Cardiac septum (tissue), 1 donor: ENCODE measurements at places on chromosomes 2 and 18. TPM values are rescaled to one million over a fixed set of nuclear protein-coding genes. Genes with fewer than 3 reads are reported as not detected.

GRCh38 chr2:107669335-107669734 lies 157.4 kb upstream of the RGPD4 start:
- DNase-seq = no peak

- no peak for DNase-seq
Measured at GRCh38 chr18:54532962-54533361, 58.1 kb upstream of the DYNAP start.

- no peak for DNase-seq
Measured at GRCh38 chr2:196370381-196370780, 199.0 kb upstream of the STK17B start.

DNA sequence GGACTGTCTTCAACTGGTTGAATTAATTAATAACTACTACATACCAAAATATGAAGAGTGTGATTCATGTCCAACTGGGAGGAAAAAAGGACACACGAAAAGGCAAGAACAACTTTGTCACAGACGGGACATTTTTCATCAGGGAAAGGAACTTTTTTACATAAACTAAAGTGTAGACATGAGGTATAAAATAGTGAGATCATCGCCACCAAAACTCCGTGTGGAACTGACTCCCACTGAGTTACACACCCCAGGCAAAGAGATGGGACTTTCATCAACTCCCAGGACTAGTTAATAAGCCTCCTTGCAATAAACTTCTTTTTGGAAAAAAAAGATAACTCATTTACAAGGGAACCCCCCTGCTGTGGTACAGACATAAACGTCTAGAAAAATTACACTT lies 12.9 kb upstream of the NMI start:
- no peak for DNase-seq

DNA sequence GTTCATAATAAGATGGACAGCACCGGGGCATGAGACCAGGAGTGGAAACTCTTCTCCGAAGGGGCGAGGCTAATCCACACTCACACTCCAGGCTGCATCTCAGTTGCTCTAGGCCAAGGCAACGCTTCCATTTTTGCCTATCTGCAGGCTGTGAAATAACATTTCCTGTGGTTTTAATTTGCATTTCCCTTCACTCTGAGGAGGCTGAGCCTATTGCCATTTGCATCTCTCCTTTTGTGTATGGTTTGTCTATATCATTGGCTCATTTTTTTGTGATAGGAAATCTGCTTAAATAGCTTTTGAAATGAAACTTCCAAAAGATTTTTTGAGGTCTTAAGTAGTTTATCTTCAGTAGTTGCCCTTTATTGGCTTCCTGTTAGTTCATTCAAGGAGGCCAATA lies 57.6 kb downstream of the TPGS2 start:
- no peak for DNase-seq

DNA sequence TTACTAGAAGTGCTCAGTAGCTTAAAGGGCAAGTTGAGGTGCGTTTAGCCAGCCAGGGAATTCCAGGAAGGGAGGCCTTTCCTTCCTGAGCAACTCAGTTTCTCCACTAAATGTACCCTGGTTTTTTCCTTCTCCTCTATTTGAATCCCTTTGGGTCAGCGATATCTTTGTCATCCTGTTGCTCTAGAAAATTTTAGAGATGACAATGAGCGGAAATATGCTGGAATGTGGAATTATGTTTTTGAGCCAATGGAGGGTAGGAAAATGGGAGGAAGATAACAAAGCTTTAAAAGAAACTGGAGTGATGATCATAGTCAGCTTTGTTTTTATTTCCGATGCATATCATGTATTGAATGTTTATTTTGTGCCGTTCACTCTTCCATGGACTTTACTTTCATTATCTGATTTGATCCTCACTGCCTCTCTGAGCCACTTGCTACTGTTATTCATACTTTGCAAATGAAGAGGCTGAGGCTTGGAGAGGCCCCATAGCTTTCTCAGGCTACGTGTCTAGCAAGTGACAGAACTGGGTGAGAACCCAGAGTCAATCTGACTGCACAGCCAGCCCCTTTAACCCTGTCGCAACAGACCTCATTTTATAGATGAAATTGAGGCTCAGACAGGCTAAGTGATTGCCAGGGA lies 67.3 kb downstream of the NTSR2 start:
- no peak for DNase-seq

DNA sequence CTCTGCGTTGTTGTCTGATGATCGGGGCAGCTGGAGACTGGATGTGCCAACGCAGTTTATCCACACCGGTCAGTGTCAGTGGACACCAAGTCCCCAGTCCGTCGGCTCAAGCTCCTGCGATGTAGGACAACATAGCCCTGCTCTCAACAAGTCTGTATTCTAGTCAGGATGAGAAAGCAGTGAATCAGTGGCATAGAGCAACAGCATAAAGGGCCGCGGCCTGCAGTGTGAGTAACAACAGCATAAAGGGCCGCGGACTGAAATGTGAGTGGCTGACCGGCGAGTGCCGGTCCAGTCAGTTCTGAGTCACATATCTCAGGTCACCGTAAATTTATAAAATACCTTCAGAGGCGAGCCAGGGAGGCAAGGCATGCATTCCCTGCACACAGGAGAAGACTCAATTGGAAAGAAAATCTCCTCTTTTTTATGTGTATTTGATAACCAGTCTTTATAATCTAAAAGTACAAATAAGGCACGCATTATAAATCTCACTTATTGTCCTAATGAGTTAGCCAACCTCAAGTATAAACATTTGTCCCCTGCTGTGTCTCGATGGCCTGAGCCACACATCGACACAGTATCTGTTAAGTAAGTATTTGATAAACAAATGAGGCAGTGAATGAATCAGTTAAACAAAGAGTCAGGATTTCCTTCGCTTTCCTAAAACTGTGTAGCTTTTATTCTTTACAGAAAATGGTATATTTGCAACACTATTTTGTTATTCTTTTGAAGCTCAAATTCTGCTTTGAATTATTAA lies 33.8 kb upstream of the NFATC1 start:
- no peak for DNase-seq

DNA sequence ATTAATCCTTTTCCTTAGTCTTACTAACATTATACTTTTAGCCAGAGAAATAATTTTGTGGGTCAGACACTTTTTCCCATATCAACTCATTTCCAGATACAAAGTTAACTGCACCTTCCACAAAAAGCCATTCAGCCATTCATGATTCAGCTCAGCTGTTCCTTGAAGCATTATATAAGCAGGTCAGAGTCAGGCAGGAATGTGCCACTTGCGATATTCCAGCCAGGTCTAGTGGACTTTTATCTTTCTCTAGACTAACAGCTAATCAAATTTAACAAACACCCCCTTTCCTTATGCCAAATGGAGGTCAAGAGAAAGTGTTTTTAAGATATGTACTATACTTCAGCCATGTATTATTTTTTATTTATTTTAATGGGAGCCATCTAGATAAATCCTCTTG lies 75.6 kb upstream of the EPB41L3 start:
- DNase-seq = no peak

DNA sequence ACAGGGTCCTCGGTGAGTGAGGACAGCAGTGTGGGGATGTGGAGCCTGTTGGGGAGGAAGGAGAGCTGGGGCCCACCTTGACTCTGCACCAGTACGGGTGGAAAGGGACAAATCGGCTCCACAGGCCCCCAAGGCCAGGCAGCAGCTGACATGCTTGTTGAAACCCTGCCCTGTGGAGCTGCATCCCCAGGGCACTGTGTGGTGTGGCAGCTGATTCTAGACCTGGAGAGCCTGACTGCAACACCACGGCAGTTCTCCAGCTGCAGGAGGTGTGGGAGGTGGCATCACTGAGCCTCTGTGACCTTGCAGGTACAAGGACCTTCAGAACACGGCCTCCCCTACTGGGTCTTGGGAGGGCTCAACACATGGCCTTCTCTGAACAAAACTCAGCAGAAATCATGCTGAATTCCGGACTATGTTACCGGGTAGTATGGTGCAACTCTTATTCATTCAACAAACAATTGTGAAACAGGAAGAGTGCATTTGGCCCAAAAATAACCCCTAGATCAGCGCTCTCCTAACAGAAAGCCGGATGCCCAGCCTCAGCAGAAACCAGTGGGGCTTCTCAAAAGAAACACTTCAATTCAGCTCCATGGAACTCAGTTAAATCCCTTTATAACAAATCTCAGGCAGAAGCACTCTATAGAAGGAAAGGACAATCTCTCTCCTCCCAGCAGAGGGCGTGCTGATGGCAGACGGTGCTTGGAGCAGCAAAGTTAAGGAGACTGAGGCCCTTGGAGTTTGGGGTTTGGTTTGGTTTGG lies 104.4 kb upstream of the SALL3 start:
- DNase-seq = no peak

DNA sequence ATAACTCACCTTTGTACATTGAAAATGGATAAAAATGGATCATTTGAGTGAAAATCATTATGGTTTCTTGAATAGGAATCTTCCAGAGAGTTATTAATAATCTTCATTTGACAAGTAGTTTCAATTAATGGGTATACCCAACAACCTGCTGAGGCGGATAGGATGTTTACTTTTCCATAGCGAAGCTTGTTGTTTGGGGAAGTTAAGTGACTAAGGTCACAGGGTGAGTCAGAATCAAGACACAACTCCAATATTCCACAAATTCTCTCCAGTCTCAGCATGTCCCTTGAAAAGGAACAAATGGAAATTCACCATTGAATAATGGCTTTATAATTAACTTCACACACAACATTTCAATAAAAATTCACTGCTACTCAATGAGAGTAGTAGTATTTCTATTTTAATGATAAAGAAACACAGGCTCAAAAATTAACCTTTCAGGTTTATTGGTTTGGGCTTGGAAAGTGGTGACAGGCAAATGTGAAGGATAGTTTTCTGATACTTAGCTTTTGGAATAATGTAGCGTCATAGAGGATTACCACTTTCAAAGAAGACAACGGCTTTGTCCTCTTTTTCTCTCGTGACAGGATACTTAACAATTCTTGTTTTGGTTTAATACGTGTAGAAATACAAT lies 211.3 kb downstream of the GPD2 start:
- DNase-seq = no peak

DNA sequence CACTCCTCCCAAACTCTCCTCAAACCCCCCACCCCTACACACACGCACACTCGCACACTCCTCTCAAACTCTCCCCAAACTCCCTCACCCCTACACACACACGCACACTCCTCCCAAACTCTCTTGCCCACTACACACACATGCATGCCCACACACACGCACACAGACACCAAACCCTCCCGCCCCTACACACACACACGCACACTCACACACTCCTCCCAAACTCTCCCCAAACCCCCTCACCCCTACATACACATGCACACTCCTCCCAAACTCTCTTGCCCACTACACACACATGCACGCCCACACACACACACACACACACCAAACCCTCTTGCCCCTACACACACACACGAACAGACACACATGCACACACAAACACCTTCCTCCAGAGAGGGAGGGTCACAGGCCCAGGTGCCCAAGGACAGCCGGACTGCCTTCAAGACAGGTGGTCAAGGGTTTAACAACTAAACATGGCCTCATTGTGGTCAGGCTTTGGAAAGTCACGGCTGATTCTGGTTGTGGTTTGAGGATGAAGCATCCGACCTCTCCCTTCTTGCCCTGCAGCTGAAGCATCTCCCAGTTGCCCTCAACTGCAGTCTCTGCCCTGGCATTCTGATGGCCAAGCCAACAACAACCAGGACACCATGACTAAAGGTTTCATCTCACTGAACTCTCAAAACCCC lies 72.3 kb upstream of the SNTG2 start:
- DNase-seq = no peak

DNA sequence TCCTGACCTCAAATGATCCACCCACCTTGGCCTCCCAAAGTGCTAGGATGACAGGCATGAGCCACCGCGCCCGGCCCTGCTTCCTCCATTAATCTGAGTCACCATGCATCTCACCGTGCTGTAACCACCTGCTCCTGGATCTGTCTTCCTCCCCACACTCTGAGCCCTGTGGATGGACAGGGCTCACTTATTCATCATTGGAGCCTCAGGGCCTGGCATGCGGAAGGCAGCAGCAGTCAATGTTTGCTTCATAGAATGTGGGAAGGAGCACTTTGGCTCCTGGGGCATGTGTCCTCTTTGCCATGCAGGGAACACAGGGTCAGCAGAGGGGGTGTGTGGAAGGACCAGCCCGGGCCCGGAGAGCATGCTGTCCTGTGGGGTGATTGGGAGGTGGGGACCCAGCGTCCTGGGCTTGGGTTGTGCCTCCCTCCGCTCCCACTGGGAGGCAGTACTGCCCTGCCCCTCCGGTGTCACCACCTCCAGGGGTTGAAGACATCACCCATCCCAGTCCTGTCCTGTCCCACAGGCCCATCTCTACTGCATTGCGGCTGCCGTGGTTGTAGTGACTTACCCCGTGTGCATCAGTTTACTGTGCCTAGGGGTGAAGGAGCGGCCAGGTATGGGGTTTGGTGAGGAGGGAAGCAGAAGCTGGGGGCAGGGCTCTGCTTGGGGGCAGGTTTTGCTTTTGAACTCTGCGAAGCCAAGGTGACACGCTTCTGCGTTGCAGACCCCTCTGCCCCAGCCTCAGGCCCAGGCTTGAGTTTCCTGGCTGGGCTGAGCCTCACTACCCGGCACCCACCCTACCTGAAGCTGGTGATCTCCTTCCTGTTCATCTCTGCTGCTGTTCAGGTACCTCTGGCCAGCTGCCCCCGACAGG lies 11.5 kb downstream of the MFSD2B start:
- DNase-seq = no peak

- DNase-seq = no peak
Measured at GRCh38 chr18:46246101-46246500, 141.9 kb downstream of the HAUS1 start.

DNA sequence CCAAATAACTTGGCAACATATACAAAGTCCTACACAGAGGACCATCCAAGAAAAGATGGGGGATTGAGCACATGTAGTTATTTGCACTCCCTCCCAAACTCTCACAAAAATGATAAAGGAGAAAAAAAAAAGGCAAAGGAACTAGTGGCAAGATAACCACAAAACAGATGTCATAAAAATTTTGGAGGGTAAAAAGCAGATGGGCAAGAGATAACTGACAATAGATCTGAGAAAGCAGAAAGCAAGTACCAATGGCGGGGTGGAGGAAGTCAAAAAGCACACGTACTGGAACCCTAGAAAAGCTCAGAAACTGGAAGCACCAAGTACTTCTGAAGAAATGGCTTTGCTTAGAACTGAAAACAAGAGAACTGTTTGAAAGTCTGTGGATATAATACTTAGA lies 82.0 kb downstream of the WDPCP start:
- DNase-seq = no peak

The SERPINB10 gene
- total RNA-seq = not detected

The PER2 gene
- 13.0 TPM for total RNA-seq

The ATOH8 gene
- total RNA-seq = 21.0 TPM

The HJURP gene
- not detected for total RNA-seq

The TMEM198 gene
- total RNA-seq = 1.8 TPM

The TTN gene
- total RNA-seq = 4,176 TPM
